ENCODE measurements at places on chromosomes 11 and 22.

DNA sequence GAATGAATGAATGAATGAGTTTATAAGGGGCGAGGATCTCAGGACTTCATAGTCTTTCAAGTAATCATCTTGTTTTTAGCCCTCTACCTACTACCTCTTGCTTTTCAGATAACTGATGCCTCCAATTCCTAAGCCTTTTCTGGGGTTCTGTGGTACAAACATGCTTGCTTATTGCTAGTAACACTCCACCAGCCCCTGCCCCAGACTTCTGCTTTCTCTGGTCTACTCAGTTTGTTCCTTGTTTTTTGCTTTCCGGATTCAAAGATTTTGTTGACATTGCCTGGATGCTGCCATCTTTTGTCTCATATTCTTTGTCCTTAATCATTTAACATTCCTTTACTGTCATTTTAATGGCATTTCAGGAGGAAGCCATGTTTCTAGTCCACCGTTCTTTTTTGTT is 8.9 kb upstream of the TMEM9B start:
- DNase-seq, result no peak

- DNase-seq, result peak; percentile 36
Observed at GRCh38 chr11:121112498-121113455, 11.7 kb downstream of the TECTA start.

DNA sequence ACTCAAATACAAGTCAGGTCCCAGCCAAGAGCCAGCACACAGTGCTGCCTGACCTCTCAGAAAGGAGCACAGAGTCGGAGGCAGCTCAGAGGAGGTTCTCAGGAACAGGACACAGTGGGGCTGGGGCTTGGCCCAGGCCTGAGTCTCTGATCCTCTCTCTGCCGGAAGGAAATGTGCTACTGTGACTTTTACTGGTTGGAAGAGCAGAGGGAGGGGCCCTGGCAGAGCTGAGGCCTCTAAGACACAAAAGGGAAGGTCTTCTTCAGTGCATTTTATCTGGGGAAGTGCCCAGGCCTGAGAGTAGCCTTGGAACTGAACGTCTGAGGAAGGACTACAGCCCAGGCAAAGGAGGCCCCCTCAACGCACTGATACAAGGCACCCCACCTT is 16.2 kb upstream of the CASTOR1 start:
- peak; percentile 79 for DNase-seq

- no peak for DNase-seq
Observed at GRCh38 chr22:28412109-28412508, 267.5 kb downstream of the TTC28 start.

- no peak for DNase-seq
Observed at GRCh38 chr11:115222863-115223530, 281.2 kb downstream of the CADM1 start.

Data from activated CD4-positive, alpha-beta memory T cell treated with anti-CD3 and anti-CD28 coated beads, Interleukin-2, amount 10 ng/mL, durations not matched to agents 7 days and 5 days (primary cell).